HepG2 (cell line): ENCODE measurements at places on chromosomes 2 and 18. TPM values are rescaled to one million over a fixed set of nuclear protein-coding genes. Genes with fewer than 3 reads are reported as not detected.
A peak's percentile ranks its signal among the peaks of the same experiment; 100 is the strongest.

GRCh38 chr2:75705921-75706320 lies 4.8 kb downstream of the GCFC2 start:
- DNase-seq: no peak

GRCh38 chr2:42127425-42128424 lies 41.4 kb upstream of the EML4 start:
- peak; percentile 97 for DNase-seq

DNA sequence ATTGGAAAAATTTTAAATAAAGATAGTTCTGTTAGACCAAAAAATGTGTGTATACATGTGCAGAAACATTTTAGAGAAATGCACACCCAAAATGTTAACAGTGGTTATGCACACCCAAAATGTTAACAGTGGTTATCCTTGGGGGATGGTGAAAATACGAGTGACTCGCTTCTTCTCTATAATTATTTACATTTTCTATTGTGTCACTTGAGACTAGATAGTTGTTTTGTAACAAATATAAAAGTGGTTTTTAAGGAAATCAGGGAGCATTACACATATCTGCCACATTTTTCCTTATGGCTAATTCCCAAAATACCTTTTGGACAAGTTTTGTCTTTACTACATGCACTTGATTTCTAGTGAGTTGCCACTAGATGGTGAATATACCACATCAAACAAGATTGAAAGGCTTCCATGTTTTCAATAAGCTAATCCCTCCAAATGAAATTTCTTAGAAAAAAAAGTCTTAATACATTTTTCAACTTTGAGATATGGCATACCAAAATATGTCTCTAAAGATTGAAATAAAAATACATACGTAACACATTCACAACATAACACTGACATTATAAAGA lies 9.0 kb upstream of the HIBCH start:
- DNase-seq: peak; percentile 47

- peak; percentile 23 for DNase-seq
Measured at GRCh38 chr18:49814147-49814499, 790 bp upstream of the ACAA2 start.

SCG2 gene
- not detected in 2 replicates for total RNA-seq

- no peak for DNase-seq
Measured at GRCh38 chr18:710418-711300, 1.8 kb downstream of the ENOSF1 start.

ARHGEF4 gene
- 0.11 TPM in 1 of 2 replicates, not detected in the other for total RNA-seq

DNA sequence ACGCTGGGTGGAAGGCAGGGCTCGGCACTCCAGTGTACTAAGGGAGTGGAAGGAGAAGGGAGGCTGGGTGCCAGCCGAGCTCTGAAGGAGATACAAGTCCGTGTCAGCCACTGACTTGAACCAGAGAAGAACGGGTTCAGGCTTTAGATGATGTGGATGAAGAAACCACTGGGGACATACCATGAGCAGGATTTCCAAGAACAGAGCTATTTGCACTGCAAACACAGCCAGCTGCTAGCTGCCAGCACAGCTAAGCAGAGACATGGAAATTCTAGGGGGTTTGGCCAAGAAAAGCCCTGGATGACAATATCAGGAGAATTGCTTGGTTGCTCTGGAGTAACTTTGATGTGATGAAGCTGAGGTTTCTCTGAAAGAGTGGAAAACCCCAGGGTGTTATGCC lies 5.2 kb downstream of the CD207 start:
- DNase-seq: no peak

GRCh38 chr2:27263287-27264252 lies 723 bp upstream of the SLC30A3 start:
- no peak for DNase-seq

FN1 gene
- total RNA-seq: 1,029 and 1,847 TPM in 2 replicates

SLC5A7 gene
- total RNA-seq: not detected in 2 replicates

DNA sequence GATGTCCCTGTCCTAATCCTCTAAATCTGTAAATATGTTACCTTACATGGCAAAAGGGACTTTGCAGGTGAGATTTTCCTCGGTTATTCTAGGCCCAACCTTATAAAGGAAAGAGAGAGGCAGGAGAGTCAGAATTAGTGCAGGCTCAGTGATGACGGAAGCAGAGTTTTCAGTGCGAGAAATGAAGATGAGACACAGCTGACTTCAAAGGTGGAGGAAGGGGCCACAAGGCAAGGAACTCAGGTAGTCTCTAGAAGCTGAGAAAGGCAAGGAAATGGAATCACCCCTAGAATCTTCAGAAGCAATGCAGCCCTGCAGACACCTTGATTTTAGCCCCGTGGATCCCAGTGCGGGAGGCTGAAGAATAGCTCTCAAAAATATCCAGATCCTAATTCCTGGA lies 7.2 kb upstream of the LCLAT1 start:
- no peak for DNase-seq

DPYSL5 gene
- total RNA-seq: not detected in 2 replicates

LRP1B gene
- 0.04 TPM in 1 of 2 replicates, not detected in the other for total RNA-seq

MAPRE3 gene
- total RNA-seq: 0.20 and 0.31 TPM in 2 replicates

GRCh38 chr18:36078751-36079529 lies 11.6 kb upstream of the RPRD1A start:
- DNase-seq: peak; percentile 40

DNA sequence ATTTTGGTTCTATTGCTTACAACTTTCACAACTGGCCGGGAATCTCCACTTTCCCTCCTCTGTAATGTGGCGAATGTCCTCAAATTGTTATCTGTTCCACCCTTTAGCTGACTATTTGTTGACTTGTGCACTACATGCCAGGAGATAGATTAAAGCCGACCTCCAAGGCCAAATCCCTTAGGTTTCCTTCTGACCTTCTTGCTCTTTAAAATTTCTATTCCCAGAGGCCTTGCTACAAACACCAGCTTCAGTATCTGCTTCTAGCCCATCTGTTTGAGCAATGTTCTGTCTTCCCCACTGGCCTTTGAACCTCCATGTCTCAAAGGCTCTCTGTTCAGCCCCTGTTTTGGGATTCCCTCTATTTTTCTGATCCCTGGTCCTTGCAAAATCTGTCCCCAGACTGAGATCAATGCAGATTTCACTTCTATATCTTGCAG lies 426.2 kb downstream of the LRATD1 start:
- no peak for DNase-seq

DNA sequence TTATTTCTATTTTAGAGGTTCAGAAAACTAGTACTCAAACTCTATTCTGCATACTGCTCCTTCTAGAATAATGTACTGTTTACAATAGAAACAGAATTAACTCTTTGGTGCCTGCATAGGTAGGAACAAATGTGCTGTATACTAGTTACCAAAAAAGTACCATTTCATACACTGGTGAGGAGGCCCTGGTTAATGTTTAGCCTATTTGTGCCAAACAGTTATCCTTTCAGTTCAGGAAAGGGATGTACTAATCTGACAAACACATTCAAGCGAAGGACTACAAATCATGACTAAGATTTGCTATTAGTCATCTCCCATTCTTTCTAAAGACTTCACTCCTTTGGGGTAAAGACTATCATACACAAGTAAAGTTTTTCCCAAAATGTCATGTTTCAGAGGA lies 47.4 kb downstream of the EXOC6B start:
- peak; percentile 67 for DNase-seq

RBKS gene
- total RNA-seq: 7.7 and 11.7 TPM in 2 replicates

SOWAHC gene
- total RNA-seq: 22.5 and 24.7 TPM in 2 replicates

DNA sequence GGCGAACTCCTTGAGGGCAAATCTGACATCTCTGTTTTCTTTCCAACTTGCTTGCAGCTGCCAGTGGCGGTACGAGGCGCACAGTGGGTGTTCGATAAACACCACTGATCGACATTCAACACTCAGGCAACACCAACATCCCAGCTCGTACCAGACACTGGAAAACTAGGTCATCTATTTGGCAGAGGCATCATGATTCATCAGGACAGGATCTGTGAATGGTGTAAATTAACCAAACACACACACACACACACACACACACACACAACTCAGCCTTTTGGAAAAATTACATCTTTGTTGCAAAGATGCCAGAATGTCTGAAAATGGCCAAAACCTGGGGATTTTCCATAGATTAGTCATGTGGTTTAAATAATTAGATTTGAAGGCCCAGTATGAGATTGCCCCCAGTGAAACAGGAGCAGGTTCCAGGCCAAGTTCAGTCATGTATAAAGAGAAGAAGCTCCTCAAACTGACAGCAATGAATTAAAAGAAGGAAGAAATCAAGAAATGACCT lies 150.5 kb upstream of the NCKAP5 start:
- no peak for DNase-seq

MATN3 gene
- total RNA-seq: 19.2 and 36.1 TPM in 2 replicates
